ENCODE measurements at places on chromosomes 7 and 10.
A peak's percentile ranks its signal among the peaks of the same experiment; 100 is the strongest.

DNA sequence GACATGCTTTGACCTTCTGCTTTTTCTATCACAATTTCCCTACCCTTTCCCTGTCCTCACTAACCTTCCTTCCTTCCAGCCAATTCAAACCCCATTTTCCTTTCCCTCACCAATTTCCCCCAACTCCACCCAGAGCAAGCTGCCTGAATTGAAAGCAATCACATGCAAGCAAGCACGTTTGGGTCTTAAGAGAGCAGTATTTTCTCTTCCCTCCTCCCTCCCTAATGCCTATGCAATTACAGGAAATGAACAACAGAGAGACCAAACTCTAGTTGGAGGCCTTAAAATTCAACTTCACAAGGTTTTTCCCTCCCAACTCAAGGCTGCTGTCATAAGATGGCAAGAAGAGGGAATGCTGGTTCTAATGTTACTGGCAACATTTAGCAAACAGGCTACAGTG, 117.2 kb downstream of the MYOF start:
- DNase-seq = no peak

DNA sequence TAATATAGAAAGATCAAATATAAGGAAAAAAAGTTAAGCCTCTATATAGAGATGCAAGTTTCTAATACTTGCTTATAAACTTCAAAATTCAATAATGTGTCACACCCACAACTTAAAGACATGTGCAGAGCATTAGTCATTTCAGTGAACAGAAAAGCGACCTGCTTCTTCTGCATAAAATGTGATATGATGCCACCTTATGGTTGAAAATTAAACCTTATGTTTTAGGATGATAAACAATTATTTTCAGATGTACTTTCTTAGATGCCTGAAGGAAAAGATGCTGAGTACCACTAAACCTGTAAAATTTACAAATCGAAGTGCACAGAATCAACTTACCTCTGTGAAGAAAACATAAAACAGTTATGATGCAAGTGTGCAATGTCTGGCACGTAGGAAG, 96.0 kb downstream of the MTERF1 start:
- DNase-seq = no peak

DNA sequence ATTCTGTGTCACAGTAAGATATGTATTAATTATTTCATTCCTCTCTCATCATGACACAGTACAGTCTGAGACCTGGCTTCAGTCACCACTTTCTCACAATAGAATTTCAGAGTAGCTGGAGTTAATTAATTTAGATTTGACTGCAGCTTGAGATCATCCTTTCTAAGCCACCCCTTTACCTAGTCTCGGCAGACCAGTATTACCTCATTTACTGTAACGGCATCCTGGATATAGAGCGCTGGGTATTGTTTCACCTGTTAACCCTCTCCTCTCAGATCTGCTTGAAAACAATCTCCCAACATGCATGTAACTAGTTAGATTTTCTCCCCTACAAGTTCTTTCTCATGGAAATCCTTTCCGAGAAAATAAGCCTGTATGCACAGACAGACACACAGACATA, 1057.5 kb downstream of the GATA3 start:
- DNase-seq = no peak

DNA sequence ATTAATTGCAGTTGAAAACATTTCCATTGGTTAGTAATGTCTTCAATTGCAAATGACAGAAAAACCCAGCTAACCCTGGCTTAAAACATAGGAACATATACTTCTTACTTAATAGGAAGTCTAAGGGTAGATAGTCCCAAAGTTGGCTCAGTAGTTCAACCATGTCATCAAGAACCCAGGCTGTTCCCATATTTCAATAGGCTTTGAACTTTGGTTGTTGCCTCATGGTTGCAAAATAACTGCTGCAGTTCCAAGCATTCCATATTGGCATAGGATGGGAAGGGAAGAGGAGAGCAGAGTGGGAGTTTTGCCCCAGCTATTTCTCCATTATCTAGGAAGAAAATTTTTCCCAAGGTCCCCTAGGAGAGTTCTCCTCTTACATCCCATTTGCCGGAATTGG, 81.4 kb upstream of the EEPD1 start:
- DNase-seq = no peak

GRCh38 chr10:69421611-69422308, 5.0 kb upstream of the TACR2 start:
- DNase-seq = no peak

- DNase-seq = no peak
These were observed 9.7 kb downstream of the COL28A1 start for GRCh38 chr7:7526006-7526405.

DNA sequence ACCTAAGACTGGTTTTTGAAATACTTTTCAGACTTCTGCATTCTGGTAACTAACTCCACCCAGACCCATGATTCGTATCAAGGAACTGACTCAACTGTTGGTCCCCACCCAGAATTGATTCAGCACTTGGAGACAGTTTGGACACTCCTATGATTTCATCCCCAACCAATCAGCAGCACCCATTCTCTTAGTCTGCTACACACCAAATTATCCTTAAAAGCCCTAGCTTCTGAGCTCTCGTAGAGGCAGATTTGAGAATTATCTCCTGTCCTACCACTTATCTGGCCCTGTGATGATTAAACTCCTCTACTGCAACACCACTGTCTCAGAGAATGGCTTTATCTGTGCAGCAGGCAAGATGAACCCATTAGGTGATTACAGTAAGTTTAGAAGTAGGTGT, 7.7 kb upstream of the GSTO1 start:
- no peak for DNase-seq

- no peak for DNase-seq
These were observed 19.7 kb upstream of the FKBP9 start for GRCh38 chr7:32937344-32938174.

DNA sequence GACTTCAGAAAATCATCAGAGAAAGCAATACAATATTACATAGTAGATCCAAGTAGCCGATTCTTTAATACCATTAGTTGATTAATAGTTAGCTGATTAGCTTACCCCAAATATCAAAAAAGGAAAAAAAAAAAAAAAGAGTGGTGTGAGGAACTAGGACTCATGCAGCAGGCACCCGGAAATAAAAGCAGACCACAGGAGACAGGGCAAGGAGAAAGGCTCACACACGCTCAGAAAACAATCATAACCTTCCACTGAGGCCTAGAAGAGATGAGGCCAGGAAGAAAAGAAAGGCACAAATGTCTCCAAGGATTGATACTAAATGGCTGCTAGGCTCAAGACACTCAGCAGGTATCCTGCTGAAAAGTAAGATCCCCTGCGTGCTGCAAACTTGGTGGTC, 25.9 kb downstream of the TRDMT1 start:
- no peak for DNase-seq

DNA sequence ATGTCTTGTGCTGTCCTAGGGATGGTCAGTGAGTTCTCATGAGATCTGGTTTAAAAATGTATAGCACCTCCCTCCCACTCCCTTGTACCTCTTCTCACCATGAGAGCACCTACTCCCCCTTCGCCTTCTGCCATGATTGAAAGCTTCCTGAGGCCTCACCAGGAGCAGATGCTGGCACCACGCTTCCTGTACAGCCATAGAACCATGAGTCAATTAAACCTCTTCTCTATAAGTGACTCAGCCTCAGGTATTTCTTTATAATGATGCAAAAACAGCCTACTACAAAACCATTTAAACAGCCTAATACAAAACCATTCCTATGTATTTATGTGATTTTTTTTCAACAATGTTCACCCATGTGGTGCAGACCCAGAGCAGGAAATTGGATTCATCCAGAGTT, 32.0 kb downstream of the KDM7A start:
- no peak for DNase-seq

GRCh38 chr7:127798023-127798422, 146.0 kb downstream of the SND1 start:
- no peak for DNase-seq

GRCh38 chr10:52870562-52870961, 98.0 kb upstream of the MBL2 start:
- no peak for DNase-seq

DNA sequence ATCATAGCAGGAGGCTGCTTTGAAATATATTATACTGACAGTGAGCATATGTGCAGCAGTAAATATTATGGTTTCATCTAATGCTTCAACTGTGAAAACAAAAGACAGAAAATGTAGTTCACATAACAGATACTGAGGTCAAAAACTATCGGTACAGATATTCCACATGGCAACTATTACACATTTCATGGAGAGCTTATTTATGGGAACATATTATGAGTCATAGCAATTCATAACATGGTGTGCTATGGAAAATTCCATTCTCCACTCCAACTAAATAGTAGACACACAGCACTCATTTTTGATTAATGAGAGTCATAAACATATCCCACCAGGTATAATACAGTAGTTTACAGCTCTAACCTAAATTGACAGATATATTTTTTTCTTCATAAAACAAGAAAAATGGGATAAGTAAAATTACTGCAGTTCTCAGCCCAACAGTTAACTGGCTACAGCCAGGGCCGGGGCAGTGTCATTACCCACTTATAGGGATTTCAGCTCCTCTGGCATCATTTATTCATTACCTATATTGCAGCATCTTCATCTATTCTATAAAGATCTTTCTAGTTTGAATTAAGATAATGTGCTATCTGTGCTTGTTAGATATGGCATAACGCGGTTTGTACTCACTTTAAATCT, 475.6 kb upstream of the KLF6 start:
- no peak for DNase-seq

- no peak for DNase-seq
These were observed 199.9 kb downstream of the ARHGAP12 start for GRCh38 chr10:31728698-31729224.

DNA sequence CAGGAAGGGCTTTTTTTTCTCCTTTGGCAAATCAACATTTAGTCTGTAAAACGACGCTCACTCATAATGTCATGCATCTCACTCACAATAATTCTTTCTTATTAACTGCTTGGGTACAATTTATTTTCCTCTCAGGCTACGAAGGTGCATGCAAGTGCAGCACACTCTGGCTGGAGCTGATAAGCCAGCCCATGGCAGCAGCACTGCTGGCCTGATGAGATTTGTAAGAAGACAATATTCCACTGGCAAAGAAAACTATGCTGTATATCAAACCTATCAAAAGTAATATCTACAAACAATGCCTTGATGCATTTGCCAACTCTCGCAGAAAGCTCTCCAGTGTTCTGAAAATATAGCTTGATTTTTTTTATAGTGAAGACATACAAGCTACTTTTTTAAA, 170.0 kb upstream of the PHF14 start:
- no peak for DNase-seq

- no peak for DNase-seq
These were observed 61.5 kb downstream of the GRB10 start for GRCh38 chr7:50721160-50721559.

GRCh38 chr10:97059872-97060205, 125.9 kb downstream of the SLIT1 start:
- no peak for DNase-seq

- no peak for DNase-seq
These were observed 101.5 kb downstream of the ZMIZ1 start for GRCh38 chr10:79170226-79170752.

DNA sequence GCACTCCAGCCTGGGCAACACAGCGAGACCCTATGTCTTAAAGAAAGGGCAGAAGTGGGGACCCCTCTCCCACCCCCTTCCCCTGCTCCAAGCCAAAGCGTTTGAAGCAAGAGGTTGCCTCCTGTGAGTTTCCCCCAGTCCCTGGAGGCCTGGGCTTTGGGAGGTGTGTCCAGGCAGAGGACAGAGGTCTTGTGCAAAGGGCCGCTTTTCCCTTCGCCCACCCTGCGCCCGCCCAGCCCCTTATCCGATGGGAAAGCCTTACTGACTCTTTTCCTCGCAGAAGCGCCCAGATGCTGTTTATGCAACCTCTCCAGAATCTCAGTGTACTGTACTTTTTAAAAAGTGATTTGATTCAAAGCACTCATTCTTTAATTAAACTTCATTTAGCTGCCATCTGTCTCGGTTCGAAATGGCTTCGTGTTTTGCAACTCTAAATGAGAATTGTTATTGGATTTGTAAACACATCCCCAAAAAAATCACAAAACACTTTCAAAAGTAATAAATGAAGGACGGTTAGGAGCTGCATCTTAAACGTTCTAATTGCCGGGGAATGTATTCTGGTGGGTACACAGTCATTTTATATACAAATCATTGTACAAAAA, 50.5 kb upstream of the GTF2I start:
- peak; percentile 26 for DNase-seq

DNA sequence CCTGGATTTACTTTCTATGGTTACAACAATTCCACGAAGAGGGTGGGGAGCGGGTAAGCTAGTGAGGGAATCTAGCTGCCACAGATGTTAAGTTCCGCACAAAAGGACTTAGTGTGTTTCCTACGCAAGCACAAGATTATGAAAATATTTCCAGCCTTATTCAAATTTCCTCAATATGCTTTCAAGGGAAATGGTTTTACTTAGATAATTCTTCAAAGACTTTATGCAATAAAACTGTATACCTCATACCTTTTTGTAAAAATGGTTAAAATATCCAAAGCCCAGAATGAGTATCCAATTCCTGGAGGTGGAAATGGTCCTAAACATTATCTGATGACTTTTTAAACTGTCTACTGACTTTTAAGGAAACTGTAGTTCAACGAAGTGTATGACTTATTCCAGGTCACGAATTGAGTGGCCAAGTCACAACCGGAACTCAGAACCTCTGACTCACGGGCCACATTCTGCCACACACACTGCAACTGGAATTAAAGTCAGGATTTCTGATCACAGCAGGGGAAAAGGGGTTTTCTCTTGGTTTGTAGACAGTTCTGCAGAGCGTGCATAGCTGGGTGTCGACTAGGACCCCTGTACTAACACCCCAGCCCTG, 20.2 kb upstream of the INSIG1 start:
- no peak for DNase-seq

- DNase-seq = no peak
These were observed 30.0 kb downstream of the SLC26A4 start for GRCh38 chr7:107690611-107691010.

DNA sequence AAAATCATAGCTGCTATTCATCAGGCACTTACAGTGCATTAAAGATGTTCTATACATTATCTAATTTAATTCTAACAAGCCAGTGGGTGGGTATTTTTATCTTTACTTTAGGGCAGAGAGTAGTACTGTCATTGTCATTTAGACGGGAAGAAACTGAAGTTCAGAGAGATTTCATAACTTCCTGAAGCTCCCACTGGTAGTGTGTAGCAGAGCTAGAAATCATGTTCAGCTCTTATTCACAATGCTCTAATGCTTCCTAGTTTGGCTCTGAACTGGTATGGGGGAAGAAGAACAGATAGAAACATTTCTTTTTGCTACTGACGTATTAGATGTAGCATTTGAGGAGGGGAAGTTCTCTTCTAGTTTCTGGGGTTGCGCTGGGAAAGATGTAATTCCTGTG, 116.7 kb downstream of the CYP26A1 start:
- no peak for DNase-seq

GRCh38 chr7:67913604-67914003, 917.0 kb downstream of the TYW1 start:
- no peak for DNase-seq

DNA sequence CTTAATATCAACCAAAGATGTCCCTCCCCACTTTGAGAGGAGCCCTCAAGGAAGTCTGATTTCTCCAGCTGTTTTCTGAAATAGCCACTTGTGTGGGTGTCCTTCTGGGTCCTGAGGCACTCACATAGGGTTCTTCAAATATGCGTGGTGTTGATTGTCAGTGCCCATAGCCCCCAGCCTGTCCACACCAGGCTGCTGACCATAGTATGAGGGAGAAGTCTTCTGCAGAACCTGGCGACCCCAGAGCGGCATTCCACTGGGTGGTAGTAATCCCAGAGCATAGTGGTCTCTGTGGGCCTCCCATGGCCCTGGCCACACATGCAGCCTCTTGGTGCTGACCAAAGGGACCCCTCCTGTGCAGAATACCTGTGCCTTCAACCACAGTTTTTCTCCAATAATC, 82.7 kb upstream of the MACROH2A2 start:
- DNase-seq = no peak

GRCh38 chr10:124227055-124227975, 133.9 kb upstream of the CHST15 start:
- no peak for DNase-seq

- no peak for DNase-seq
These were observed 38.4 kb upstream of the C10orf120 start for GRCh38 chr10:122738031-122738430.
